ENCODE measurements at places on chromosomes 3 and 15.

- DNase-seq = no peak
Observed at GRCh38 chr3:182487611-182488010, 305.7 kb upstream of the ATP11B start.

DNA sequence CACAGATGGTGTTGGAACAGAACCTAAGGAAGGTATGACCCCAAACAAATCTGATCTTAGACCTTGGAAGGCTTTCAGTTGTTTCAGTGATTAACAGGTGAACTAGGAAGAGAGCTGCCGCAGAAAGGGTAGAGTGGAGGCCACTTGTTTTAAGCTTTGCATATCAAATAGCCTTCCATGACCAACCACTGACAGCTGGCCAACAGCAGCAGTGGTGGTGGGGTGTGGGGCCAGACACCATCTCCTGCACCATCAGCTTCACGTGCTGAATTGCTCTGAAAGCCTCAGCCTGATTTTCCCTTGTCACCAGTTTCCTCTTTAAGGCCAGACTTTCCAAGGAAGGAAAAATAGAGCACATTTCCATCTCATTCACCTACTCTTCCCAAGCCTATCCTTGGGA is 16.6 kb upstream of the OSBPL11 start:
- no peak for DNase-seq

DNA sequence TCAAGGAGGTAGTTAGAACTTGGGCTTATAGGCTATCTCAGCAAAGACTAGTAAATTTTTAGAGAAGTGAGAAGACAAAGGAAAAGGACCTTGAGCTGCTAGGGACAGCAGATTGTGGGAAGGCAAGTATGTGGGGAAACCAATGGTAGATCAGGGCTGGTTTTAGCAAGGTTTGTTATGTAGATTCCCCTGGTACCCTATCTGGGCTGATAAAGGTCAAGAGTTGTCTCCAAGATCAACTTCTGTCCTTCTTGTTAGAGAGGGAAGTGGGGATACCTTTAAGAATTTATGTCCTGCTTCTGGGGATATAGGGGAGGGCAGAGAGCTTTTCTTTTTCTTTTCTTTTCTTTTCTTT is 28.9 kb downstream of the KAT2B start:
- DNase-seq = no peak

DNA sequence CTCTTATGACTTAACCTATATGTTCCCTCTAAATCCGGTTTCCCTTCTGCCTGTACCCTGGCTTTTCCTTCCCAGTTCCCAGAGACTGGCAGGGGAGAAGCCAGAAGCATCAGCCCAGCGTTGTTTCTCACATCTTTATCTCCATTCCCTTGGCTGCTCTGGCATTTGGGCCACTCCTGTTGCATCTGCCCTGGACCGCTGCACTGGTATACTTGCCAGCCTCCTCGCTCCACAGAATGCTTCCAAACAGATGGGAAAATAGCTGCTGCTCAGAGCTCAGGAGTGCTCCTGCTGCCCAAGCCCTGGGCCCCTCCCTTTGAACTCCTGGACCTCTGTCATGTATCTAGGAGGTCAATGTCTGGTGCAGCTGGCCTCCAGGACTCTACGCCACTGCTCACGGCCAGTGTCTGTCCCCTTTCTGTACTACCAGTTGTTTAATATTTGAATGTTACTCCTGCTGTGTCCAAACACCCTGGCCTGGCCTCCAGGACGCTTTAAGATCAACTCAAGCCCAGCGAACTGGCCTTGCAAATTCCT is 6.8 kb downstream of the SPINT1 start:
- no peak for DNase-seq

- DNase-seq = no peak
Observed at GRCh38 chr3:52246264-52246620, 683 bp downstream of the PPM1M start.

- no peak for DNase-seq
Observed at GRCh38 chr15:74390647-74391288, 23.3 kb upstream of the CYP11A1 start.

- no peak for DNase-seq
Observed at GRCh38 chr3:116032176-116032575, 408.9 kb downstream of the GAP43 start.

DNA sequence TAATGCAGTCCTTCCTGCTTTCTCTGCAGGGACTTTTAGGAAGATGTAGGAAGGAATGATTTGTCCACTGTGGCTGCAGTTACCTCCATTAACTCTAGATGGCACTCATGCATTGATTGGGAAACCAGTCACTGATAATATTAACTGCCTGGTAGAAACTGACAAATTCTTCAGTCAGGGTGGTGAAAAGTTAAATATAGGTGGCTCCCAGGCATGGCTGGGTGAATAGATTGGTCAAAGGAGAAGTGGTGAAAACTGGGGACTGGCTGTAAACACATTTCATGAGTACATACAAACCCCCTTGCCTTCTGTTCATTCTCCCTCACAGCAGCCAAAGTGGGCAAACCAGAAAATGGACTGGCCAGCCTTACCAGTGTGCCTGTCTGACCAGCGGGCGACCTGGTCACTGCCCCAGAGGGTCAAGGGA is 333.4 kb downstream of the THSD4 start:
- DNase-seq = no peak

DNA sequence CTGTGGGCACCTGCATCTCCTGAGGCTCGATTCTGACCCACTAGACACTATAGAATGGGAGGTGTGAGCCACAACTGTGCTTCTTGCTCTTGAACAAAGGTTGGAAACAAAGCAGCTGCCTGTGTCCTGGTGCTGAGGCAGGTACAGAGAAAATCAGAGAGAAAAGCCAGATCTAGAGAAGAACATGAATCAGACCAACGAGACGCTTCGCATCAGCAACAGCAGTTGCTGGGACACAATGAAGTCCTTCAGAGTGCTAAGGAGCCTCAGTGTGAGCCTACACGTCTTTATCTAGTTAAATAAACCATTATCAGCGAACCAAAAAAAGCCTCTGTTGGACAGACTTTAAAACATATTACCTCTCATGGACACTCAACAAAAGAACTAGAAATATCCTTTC is 86.3 kb upstream of the MEX3B start:
- no peak for DNase-seq

Data from stimulated activated CD4-positive, alpha-beta T cell treated with anti-CD3 and anti-CD28 coated beads, Interleukin-12 subunit alpha, Interleukin-12 subunit beta, amount 100 ng/mL, for 24 hours (primary cell).